ENCODE measurements at places on chromosomes 12 and 14. TPM values are rescaled to one million over a fixed set of nuclear protein-coding genes. Genes with fewer than 3 reads are reported as not detected.
A peak's percentile ranks its signal among the peaks of the same experiment; 100 is the strongest.

GRCh38 chr14:94374749-94375260 is 13.6 kb downstream of the SERPINA1 start:
- DNase-seq = no peak

GRCh38 chr12:51591016-51591901 is at the start of gene SCN8A:
Gene SCN8A, plus strand, starts transcription at chr12:51591233. Its CDS starts 71,585 bp downstream, at chr12:51662818.
- peak; percentile 63 for DNase-seq

Gene PTPN6
- 489 TPM for total RNA-seq

- no peak for DNase-seq
Observed at GRCh38 chr14:42149609-42150261, 543.1 kb downstream of the LRFN5 start.

Gene PRPH
- not detected for total RNA-seq

Gene CLIP1
- 29.4 TPM for total RNA-seq

- peak; percentile 68 for DNase-seq
Observed at GRCh38 chr14:61598980-61599379, 96.3 kb upstream of the HIF1A start.

DNA sequence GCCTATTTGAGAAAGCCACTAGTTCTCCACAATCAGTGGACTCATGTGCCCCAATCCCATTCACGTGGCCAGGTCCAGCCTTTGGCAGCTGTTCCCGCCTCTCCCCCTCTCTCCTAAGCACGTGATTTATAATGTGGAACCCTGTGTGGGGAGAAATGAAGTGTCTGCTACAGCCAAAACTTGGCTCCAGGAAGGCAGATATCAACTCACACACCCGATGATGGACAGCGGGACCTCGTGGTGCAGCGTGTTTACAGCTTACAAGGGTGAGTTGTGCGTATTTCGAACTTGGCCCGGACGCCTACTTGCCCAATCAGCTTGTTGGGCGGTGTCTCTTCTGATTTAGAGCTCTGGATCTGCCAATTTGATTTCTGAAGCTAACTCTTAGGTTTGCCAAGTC is 38.1 kb upstream of the FAM181A start:
- DNase-seq = no peak

DNA sequence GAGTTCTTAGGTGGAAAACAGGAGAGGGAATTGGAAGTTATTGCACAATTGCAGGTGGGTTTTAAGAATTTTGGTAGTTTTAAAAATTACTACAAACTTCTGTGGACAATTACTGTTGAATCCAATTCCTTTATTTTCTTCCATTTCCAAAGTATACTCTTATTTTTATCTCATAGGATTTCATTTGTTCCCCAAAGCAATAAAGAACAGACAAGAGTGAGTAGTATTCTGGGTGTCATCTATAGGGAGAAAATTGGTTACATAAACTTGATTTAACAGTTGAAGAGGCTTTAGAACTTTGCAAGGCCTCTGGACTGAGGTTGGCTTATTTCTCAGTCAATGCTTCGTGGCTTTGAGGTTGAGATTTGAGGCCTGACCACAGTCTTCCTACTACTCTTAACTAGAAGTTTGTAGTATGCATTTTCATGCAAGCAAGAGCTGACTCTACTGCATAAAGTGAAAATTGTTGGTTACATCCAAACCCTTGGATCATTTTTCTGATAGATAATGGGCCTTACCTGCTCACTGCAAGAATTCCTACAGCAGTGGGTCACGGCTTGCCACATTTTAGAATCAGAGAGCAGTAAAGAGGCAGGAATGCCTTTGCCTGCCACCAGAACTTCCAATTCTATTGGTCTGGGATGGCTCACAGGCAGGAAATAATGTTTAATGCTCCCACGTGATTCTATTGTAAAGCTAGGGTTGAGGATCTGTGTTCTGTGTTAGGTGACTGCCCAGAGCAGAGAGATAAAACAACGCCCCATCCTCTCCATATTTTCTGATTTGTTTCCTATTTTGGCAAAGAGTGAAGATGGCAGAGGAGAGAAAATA is 270.5 kb downstream of the TTC6 start:
- no peak for DNase-seq
